CD8-positive, alpha-beta memory T cell (primary cell): ENCODE measurements at places on chromosomes 12 and 14. TPM values are rescaled to one million over a fixed set of nuclear protein-coding genes. Genes with fewer than 3 reads are reported as not detected.

NPFF gene
- not detected for polyA plus RNA-seq

BDKRB1 gene
- not detected for polyA plus RNA-seq

HOTAIR gene
- not detected for polyA plus RNA-seq

RTN1 gene
- polyA plus RNA-seq, result not detected

IL31 gene
- not detected for polyA plus RNA-seq

PLEK2 gene
- 0.58 TPM for polyA plus RNA-seq

STON2 gene
- polyA plus RNA-seq, result not detected

FGF6 gene
- not detected for polyA plus RNA-seq

P2RX2 gene
- not detected for polyA plus RNA-seq

SLC5A8 gene
- polyA plus RNA-seq, result not detected

PPP1R3E gene
- 2.0 TPM for polyA plus RNA-seq

PRPH gene
- polyA plus RNA-seq, result not detected

- no peak overlapping the region for H3K4me3 ChIP-seq
- H3K4me1 ChIP-seq, result peaks cover 3% of the 10 kb centered on the region
- DNase-seq, result no peak
- H3K27me3 ChIP-seq, result no peaks in the 10 kb centered on the region
Measured at GRCh38 chr12:9731393-9731792, 1.5 kb downstream of the CLECL1 start.

DNA sequence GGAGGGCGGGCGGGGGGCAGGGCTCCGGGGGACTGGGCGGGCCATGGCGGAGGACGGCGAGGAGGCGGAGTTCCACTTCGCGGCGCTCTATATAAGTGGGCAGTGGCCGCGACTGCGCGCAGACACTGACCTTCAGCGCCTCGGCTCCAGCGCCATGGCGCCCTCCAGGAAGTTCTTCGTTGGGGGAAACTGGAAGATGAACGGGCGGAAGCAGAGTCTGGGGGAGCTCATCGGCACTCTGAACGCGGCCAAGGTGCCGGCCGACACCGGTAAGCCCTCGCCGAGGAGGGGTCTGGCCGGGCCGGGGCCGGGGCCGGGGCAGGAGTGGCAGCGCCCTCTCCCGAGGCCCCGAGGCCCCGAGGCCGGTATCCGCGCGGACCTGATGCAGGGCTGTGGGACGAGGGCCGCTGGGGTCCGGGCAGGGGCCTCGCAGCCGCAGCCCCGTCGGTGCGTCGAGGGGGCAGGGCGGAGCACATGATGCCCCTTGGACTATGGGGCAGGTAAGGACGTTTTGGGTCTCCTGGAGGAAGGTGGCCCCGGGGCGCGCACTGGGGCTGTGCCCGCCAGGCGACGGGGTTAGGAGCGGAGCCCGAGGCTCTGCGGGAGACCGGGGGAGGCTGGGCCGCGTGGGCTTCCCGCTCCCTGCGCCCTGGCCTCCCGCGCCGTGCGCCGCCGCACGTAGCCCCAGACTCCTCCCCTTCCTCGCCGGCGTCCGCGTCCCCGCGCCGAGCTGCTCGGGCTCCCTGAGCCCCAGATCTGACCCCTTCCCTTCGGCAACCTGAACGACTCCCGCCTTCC, at the start of gene TPI1:
Gene TPI1, plus strand, starts transcription at position 119 of the 798 bp plus-strand sequence. Its CDS starts 36 bp downstream, at position 155.
- H3K4me1 ChIP-seq, result peaks cover 38% of the 10 kb centered on the region
- H3K36me3 ChIP-seq, result peaks cover 33% of the 10 kb centered on the region
- peak within 1 kb of the TSS; percentile 58 for H3K4me3 ChIP-seq
- H3K27me3 ChIP-seq, result no peaks in the 10 kb centered on the region

DNA sequence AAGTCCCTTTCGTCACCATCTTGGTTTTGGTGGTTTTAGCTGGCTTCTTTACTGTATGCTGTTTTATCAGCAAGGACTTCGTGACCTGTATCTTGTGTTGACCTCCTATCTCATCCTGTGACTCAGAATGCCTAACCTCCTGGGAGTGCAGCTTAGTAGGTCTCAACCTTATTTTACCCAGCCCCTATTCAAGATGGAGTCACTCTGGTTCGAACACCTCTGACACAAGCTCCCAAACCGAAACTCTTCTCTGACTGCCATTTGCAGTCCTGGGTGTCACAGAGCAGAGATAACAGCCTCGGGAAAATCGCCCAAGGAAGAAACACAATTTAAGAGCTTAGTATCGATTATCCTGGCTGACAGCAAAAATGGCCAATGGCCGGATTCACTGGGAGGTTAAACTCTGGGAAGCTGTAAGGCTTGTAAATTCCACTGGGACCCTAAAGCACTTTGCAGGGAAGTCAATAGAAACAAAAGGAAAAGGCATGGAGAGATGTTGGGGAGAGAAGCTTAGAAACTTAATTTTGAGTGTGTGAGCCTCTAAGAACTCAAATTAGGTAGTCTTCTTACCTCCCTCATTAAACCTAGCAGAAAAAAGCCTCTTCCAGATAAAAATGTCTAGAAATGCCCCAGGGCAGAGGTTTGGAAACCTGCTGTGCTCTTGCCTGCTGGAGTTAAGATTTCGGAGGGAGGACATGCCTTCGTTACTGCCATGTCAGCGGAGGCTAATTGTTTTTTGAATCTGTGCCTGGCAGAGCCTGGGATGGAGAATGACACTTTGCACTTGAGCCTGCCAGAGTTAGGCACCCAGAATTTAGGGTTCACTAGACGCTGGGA, 56.5 kb upstream of the RPH3A start:
- H3K4me3 ChIP-seq, result no peak overlapping the region
- no peak for DNase-seq
- no peaks in the 10 kb centered on the region for H3K4me1 ChIP-seq
- H3K27me3 ChIP-seq, result no peaks in the 10 kb centered on the region
- H3K36me3 ChIP-seq, result no peaks in the 10 kb centered on the region

DNA sequence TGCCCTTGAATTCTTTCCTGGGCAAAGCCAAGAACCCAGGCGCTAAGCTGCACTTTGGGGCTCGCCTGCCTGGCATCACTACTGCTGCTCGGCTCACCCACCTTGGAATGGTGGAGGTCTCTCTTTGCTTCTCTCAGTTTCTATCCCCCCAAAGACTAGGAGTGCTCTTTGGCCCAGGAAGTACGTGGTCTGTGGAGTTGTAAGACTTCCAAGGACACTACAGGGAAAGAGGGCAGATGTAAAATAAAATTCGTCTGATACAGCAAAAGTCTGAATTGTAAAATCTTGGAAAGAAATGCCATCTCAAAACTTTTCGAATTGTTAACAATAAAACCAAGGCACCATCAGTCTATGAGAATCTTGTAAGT, 52.5 kb upstream of the MAP1LC3B2 start:
- H3K4me1 ChIP-seq, result no peaks in the 10 kb centered on the region
- no peaks in the 10 kb centered on the region for H3K27me3 ChIP-seq
- H3K36me3 ChIP-seq, result no peaks in the 10 kb centered on the region
- no peak overlapping the region for H3K4me3 ChIP-seq
- no peak for DNase-seq
- no peak overlapping the region for H3K27ac ChIP-seq

GRCh38 chr14:52918486-52918885, 32.4 kb downstream of the FERMT2 start:
- H3K4me3 ChIP-seq, result no peak overlapping the region
- H3K27me3 ChIP-seq, result no peaks in the 10 kb centered on the region
- H3K27ac ChIP-seq, result peak overlapping the region; percentile 40
- no peak for DNase-seq
- H3K36me3 ChIP-seq, result no peaks in the 10 kb centered on the region
- H3K4me1 ChIP-seq, result peaks cover 21% of the 10 kb centered on the region

GRCh38 chr12:104792570-104792969, 165.5 kb downstream of the SLC41A2 start:
- H3K27me3 ChIP-seq, result no peaks in the 10 kb centered on the region
- no peak for DNase-seq
- no peaks in the 10 kb centered on the region for H3K36me3 ChIP-seq
- no peaks in the 10 kb centered on the region for H3K4me1 ChIP-seq
- no peak overlapping the region for H3K27ac ChIP-seq
- no peak overlapping the region for H3K4me3 ChIP-seq

- H3K36me3 ChIP-seq, result no peaks in the 10 kb centered on the region
- DNase-seq, result no peak
- H3K27me3 ChIP-seq, result no peaks in the 10 kb centered on the region
- H3K27ac ChIP-seq, result no peak overlapping the region
Measured at GRCh38 chr14:36450550-36450949, 69.5 kb downstream of the NKX2-1 start.

DNA sequence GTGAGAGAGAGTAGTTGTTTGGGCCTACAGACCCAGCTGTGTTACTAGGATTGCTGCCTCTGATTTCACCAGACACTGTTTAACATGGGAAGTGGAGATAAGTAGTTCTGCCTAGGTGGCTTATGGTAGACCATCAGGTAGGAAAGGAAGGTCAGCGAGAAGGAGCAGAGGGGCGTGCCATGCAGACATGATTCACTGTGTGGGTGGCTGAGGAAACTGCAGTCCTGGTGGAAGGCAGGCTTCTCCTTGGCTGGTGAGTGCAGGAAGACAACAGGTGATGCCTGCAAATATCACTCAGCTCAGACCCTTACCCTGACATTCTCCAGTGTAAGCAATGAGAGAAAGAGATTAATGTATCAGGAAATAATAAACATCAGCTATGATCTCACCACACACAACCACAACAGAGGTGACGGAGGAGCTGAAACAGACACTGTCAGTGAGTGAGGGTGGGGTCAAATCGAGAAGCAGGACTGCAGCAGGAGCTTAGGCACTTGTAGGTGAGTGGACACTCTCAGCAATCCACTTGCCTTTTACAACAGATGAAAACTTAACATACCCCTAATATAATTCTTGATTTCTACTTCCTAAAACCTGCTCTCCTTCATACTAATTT, 2.1 kb upstream of the PRR4 start:
- H3K27me3 ChIP-seq, result no peaks in the 10 kb centered on the region
- no peak overlapping the region for H3K4me3 ChIP-seq
- no peak for DNase-seq
- H3K4me1 ChIP-seq, result peaks cover 29% of the 10 kb centered on the region
- no peak overlapping the region for H3K27ac ChIP-seq

GRCh38 chr14:93114713-93115068, 1.0 kb downstream of the ITPK1 start:
- peak overlapping the region; percentile 70 for H3K4me3 ChIP-seq
- DNase-seq, result no peak
- peaks cover 6% of the 10 kb centered on the region for H3K36me3 ChIP-seq
- H3K27ac ChIP-seq, result peak overlapping the region; percentile 51
- peaks cover 32% of the 10 kb centered on the region for H3K4me1 ChIP-seq

DNA sequence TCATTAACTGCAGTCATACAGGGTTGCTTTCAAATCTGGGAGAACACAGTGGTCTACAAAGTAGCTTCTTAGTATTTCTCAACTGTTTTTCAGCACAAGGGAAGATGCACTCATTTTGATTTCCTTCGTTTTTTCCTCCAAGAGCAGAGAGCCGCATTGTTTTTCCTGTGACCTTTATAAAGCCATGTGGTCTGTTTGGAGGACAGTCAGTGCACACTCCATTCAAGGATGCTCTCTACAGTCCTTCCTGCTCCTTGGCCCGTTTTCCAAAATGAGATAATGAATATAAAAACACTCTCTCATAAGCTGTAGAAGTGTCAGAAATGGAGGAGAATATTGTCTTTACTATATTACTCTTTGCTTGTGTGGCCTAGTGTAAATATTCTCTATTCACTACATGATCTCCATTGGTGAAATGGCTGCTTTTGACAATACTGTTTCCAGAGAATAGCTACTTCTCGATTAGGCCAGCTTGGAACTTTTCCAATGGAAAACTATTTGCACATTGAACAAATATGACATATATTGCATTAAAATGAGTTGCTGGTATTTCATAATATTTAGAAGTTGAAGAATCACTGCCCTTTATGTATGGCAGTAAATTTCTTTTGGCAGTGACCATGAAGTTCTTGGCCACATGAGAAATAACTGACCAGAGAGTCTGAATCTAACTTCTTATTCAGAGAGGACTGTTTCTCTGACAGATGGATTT, 393.1 kb upstream of the RGS6 start:
- H3K4me1 ChIP-seq, result no peaks in the 10 kb centered on the region
- DNase-seq, result no peak
- H3K4me3 ChIP-seq, result no peak overlapping the region

DNA sequence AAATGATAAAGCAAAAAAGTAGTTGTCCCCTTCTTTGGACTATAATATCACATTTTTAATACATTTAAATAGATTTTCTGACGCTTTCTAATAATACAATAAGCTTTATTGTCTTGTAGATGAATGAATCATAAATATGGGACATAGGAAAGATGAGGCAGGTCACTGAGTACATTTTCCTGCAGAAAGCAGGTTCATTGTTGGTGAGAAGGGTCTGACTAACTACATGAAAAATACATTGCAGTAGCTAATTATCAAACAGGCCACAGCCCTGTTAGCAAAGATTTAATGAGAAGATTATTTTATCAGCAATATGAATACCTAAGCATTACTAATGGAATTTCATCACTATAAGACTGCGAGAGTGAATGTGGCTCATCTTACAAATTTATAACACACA, 45.6 kb downstream of the ABCD2 start:
- no peak overlapping the region for H3K4me3 ChIP-seq
- no peak for DNase-seq
- H3K27me3 ChIP-seq, result no peaks in the 10 kb centered on the region
- H3K4me1 ChIP-seq, result no peaks in the 10 kb centered on the region
- peaks cover 30% of the 10 kb centered on the region for H3K36me3 ChIP-seq

GRCh38 chr14:44070046-44070445, 437.0 kb downstream of the FSCB start:
- H3K4me1 ChIP-seq, result no peaks in the 10 kb centered on the region
- DNase-seq, result no peak
- no peak overlapping the region for H3K4me3 ChIP-seq
- H3K27ac ChIP-seq, result no peak overlapping the region
- no peaks in the 10 kb centered on the region for H3K27me3 ChIP-seq

- no peaks in the 10 kb centered on the region for H3K27me3 ChIP-seq
- H3K36me3 ChIP-seq, result peaks cover 17% of the 10 kb centered on the region
- peak overlapping the region; percentile 81 for H3K27ac ChIP-seq
Measured at GRCh38 chr12:54413284-54414190, 5.5 kb downstream of the ITGA5 start.

DNA sequence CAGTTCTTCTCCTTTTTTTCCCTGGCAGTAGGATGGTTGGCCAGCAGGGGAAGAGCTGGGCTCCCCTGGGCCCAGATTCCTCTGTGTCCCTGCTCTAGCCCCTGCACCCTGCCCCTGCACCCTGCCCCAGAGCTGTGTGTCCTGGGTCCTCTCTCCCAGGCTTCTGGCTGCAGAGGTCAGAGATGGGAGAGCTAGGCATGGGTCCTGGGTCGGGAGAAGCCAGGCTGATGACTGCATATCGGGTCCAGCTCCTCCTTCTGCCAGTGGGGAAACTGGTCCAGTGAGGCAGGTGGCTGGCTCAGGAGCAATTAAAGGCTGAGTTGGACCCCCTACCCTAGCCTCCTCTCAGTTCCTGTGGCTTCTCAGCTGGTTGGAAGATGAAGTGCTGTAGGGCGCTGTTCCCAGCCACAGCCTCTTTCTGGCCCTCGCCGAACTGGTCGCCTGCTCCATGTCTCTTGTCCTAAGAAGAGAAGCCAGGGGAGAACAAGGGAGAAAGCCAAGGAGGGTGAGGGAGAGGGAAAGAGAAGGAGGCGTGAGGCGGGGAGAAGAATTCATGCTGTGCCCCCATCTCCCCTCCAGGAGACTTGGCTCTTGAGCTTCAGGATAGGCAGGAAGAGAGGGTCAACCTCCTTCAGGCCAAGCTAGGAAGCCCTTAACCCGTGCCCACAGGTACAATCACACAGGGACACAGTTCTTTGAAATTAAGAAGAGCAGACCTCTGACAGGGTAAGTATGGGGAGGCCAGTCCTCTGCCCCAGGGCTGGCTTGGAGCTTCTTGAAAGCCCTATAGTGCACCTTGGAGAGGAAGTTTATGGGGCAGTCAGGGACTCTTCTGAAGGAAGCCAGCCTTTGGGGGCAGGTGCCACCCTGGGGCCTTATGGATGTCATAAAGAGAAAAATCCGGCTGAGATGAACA, 9.5 kb downstream of the VASH1 start:
- H3K4me3 ChIP-seq, result no peak overlapping the region
- no peak for DNase-seq
- no peaks in the 10 kb centered on the region for H3K36me3 ChIP-seq

GRCh38 chr12:31773223-31773750, 44.5 kb upstream of the AMN1 start:
- DNase-seq, result no peak
- peaks cover 11% of the 10 kb centered on the region for H3K4me1 ChIP-seq
- H3K27me3 ChIP-seq, result no peaks in the 10 kb centered on the region
- H3K4me3 ChIP-seq, result no peak overlapping the region
